Psoas muscle (tissue), 8 donors: ENCODE measurements at places on chromosomes 4 and X. TPM values are rescaled to one million over a fixed set of nuclear protein-coding genes. Genes with fewer than 3 reads are reported as not detected.

DNA sequence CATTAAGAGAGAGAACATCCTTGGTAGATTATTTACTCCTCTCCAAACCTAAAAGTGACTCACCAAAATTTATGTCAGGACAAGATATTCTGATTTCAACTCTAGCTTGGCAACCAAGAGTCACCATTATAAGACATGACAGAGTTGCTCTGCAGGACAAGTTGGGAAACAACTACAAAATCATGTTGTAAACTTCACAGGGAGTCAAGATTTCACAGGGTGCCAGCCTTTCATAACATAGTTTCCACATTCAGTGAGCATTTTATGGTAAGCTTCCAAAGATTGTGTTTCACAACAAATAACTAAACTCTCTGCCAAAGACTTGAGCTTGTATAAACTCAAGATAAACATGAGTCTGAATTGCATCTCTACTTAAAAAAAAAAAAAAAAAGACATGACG lies 121.0 kb upstream of the DIAPH2 start:
- DNase-seq: no peak

DNA sequence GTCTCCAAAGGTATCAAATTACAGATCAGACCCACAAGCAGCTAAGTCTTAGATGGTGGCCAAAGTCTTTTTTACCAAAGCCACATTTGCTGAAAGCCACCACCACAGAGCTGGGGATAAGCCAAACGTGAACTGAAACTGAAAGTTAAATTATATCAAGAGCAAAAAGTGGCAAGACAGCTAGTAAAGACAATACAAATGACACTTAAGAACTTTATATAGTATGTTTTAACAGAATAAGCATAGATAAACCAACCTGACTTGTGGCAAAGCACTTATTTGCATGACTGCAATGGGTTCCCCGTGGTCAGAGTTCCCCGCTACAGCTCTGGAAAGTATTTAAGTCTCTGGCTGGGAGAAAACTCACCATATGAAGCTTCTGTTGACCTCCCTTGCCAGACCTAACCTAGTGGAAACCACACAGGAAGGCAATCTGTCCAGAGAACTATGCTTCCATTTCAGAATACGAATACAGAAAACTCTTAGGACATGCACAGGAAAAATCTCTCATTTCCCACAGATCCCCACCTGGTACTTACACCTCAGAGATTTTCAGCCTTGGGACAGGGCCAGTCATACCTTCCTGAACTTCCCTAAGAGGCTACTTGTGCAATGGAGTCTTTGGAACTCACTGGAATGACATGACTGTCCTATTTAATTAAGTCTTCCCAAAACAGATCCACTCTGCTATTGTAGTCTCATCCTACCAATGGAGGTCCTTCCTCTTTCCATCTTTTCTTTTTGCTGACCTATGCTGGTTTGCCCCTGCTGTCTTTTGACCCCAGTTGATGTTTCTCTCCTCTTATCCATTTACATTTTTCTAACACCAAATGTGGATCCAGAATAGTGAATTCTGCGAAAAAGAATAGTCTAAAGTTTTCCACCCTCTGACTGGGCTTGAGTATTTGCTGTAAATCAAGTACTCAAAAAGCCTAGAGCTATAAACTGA lies 225.1 kb downstream of the NR3C2 start:
- no peak for DNase-seq

DNA sequence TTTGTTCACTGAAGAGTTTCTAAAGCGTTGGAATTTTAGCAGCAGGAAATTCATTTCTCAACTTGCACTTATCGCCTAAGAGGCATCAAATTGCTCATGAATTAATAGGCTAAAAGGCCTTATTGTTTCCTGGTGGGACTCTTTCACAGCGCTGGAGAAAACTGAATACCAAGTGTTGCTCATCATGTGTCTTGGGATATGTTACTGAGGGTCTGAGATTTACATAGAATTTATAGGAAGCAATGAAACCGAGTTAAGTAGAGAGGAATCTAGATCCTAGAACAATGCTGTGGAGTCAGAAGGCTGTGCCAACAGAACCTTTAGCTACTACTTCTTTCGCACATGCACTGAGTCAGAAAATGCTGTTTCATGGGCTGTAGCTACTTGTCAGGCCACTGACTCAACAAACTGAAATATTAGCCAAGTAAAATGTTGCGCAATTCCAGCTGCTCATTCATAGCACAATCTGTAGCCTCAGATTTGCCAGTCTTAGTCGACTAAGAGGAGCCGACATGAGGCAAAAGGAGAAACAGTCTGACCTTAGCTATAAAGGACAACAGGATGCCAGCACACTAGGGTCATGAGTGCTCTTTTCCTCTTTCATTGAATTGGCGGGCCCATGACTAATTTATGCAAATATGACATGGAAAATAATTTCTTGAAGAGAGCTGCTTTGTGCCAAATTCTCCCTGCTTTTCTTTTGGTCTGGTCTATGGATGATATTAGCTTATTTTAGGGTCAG lies 35.9 kb upstream of the CXCL8 start:
- DNase-seq: peak; percentile 15

DNA sequence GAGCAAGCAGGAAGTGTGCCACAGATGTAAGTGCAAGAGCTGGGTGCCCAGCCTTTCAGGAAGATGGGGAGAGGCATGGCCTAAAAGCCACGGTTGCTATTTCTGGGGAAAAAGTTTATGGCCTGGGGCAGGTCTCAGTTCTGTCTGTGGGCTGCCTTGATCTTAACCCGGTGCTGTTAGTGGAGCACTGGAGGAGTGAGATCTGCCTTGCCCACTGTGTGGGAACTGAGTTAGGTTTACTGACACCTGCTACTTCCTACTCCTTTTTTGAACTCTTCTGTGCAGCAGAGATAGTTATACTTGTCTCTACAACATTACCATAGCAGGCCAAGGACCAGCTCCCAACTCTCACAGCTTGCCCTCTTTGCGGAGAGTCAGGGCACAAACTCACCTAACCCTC lies 76.5 kb downstream of the ITM2A start:
- no peak for DNase-seq

- DNase-seq: no peak
Measured at GRCh38 chr4:154502111-154502510, 10.5 kb upstream of the DCHS2 start.

DNA sequence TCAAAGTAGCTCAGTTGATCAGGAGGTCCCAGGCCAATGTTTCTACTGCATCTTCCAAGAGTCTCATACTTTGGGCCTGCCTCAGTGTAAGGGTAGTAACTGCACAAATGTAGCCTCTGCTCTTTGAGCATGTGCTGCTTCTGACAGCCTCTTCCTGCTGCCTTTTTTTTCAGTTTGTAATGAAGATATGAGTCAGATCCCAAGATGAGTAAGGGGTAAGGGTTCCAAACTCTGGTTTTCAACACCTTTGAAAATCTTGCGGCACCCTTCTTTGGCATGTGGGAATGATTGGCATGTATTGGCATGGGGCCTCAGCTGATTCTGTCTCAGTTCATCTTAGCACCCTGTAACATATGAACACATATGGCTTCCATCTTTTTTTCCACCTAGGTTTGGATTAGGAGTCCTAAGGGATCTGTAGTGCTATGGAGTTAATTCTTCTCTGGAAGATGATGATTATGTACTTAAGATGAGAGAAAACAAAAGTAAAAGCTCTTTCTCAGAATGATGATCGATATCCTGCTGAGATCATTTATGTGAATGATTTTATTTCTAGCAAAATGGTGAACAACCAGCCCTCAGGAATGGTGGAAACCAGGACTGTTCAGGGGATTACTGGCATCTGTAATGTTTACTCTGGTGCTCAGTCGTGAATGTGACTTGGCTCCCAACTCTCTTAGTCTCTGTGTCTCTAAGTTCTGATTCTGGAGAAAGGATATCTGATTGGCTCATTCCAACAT lies 118.7 kb upstream of the PRPS2 start:
- no peak for DNase-seq

GRCh38 chr4:17667653-17668201 lies 53.3 kb downstream of the MED28 start:
- no peak for DNase-seq

DNA sequence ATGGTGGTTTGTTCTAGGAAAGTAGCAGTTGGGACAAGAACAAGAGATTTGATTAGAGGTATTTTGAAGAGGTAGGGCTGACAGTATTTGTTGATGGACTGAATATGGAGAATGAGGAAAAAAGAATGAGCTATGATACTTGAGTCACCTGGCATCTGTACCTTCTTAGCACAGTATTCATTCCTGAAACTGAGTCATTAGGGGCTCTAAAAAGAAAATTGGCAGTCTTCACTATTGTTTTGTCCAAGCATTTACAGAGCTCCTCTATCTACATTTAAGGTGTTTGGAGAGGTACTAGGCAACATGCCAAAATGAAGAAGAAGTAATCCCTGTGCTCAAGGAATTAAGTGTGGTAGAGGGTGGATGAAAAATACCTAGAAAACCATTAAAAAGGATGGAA lies 165.8 kb downstream of the SHROOM4 start:
- no peak for DNase-seq

DNA sequence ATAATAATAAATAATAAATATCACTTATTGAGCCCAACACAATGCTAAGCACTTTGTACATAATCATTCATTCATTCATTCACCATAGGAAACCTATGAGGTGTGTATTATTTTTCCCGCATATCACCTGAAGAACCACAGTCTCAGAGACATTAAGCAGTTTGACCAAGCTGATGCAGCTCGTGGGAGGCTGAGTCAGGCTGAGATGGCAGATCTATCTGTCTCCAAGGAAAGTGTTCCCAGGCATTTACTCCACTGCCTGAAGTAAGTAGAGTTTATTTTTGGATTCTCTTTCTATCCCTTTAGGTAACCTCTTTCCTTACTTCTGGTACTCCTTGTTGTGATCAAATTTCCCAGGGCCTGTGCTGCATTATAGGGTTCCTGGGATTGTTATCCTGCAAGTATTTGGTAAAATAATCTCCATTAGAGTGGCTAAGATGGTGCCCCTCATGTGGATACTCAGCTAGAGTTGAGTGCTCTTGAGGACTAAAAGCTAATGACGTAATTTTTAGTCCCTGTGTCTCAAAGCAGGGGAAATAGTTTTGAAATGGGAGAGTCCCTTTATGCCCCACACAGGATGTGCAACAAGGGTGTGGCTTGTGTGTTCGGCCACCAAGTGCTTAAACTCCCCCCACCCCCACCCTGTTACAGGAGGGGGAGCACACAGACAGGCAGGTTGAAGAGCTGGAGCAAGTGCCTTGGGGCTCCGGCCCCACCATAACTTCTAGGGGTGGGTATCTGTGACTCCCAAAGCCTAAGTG lies 467.0 kb downstream of the STIM2 start:
- no peak for DNase-seq

GRCh38 chr4:86036736-86037135 lies 323.1 kb downstream of the MAPK10 start:
- no peak for DNase-seq

GRCh38 chr4:16862697-16863096 lies 35.7 kb downstream of the LDB2 start:
- DNase-seq: no peak

DNA sequence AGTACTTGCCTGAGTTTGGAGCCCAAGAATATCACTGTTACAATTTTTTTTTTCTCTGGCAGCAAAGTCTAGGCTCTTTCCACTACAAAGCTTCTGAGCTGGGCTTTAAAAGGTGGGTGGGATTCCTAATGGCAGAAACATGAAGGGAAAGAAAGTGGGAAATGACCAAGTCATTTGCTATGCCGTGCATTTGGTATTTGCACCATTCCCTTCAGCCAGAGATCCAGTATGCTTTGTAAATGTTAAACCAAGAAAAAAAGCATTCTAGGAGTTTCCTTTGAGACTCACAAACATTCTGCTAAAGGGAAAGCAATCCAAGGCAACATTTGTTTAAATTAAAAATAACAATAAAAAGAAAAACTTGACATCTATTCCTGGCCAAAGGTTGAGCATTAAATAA lies 451.2 kb downstream of the RAB28 start:
- no peak for DNase-seq

Gene SSX3
- polyA plus RNA-seq: not detected

Gene C4orf54
- polyA plus RNA-seq: 3.3 TPM

Gene SLC38A5
- polyA plus RNA-seq: 0.34 TPM

Gene SAGE1
- not detected for polyA plus RNA-seq

Gene CTAG2
- not detected for polyA plus RNA-seq

Gene TSC22D3
- polyA plus RNA-seq: 1,236 TPM
